ENCODE measurements at places on chromosomes 13 and 19.

- no peak for DNase-seq
These were observed 429.6 kb downstream of the RFC3 start for GRCh38 chr13:34247596-34247995.

DNA sequence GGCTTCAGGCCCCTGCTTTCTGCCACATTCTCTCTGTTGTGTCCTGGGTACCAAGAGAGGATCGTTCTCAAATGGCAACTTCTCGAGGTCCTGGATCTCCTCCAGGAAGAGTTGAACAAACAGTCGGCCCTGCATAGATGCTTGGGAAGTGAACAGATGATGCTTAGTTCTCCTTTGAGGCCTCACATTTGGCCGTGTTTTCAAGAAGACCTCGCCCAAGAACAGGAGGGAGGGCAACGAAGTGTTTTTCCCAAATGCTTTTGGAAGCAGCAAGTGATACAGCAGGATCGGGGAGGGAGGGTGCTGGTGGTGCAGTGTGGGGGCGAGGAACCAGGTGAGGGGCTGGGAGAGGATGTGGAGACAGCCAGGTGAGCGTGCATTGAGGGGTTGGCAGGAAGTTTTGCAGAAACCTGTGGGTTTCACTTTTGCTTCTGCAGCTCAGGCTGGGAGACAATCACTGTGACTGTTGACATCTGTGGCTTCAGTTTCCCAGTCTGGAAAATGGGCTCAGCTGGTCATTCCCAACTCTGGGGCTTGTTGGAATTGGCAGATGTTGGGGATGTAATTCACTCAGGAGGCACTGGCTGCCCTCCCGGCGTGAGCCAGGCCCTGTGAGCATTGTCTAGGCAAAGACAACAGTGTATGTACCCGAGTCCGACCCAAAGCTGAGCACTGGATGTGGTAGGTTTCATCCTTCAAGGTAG, 21.6 kb downstream of the MAST3 start:
- DNase-seq: no peak

- DNase-seq: no peak
These were observed 411.8 kb downstream of the ZNF536 start for GRCh38 chr19:30783936-30784335.

- DNase-seq: peak; percentile 56
These were observed 9.8 kb downstream of the CLEC4M start for GRCh38 chr19:7772752-7773291.

DNA sequence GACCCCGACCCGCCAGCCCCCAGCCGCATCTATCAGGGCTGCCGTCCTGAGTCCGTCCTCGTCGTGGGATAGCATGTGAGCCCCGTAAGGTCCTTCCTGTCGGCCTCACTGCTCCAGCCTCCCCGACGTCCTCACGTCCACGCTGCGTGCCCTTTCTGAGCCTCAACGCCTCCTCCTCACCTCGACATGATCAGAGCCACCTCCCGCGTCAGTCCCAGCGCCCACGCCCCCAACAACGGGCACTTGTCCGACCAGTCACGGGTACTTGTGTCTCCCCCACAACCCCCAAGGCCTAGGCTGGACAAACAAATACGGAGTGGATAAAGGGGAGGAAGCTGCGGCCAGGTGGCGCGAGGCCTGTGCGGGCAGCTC, 665 bp downstream of the ZNF497 start:
- no peak for DNase-seq

DNA sequence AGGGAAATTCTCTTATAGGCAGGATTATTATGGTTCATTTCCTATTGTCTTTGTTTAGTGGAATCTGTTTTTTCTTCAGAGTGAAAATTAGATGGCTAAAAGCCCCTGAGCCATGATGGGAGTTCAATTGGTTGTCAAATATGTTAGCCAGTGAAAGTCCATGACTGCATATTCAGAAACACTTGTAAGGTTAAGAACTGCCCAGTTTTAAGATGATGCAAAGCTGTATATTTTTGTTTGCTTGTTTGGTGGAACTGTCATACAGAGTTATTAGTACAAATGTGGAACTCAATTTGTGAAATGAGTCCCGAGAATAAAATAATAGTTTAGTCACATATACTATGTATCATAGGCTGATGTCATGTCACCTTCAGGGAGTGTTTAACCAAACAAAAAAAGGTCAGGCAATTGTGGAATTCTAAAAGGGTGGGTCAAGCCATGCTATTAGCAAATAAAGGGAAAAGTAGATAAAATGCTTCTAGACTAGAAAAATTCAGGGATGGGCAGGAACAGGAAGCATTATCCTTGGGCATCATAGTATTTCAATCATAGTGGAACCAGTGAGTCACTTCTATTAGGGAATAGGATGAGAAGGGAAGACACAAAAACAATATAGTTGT, 248.3 kb upstream of the SLITRK1 start:
- DNase-seq: no peak

GRCh38 chr13:34357435-34358232, 539.7 kb downstream of the RFC3 start:
- no peak for DNase-seq

- DNase-seq: no peak
These were observed 154.2 kb downstream of the DIAPH3 start for GRCh38 chr13:60009300-60010253.

DNA sequence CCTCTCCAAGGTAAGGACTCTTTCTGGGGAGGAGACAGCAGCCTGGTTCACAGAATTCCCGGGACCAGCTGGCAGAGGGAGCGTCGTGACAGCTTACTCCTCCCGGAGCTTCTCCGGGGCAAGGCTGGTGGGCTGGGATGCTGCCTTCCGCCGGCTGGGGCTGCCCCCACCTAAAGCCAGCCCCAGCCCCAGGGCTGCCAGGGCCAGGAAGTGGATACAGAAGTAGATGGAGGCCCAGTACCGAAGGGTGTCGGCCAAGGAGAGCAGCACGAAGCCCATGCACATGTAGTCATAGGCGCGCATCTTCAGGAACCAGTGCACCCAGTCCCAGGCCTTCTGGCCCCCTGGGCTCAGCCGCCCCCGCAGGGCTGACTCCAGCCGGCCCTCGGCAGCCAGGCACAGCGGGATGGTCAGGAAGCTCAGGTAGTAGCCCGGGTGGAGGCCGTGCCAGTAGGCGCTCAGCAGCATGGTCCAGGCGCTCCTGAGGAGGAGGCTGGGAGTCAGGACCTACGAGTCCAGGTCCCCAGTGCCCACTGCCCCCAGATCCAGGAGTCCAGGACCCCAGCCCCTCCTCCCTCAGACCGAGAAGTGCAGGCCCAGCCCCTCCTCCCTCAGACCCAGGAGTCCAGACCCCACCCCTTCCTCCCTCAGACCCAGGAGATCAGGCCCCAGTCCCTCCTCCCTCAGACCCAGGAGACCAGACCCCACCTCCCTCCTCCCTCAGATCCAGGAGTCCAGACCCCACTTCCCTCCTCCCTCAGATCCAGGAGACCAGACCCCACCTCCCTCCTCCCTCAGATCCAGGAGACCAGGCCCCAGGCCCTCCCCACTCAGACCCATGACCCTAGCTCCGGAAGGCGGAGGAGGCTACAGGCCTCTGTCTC, 1.2 kb upstream of the TMC4 start:
- DNase-seq: no peak

GRCh38 chr19:51807111-51807701, 12.2 kb downstream of the FPR3 start:
- DNase-seq: no peak

DNA sequence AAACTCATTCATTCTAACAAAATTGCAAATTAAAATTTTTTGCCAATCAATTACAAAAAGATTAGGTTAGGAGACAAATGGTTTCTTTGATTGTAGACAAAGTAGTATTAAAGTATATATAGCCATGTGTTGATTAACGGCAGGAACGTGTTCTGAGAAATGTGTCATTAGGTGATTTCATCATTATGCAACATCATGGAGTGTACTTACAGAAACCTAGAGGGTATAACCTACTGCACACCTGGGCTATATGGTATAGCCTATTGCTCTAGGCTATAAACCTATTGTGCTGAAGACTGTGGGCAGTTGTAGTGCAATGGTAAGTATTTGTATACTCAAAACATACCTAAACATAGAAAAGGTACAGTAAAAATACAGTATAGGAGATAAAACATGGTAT, 906.8 kb upstream of the SPRY2 start:
- DNase-seq: no peak

DNA sequence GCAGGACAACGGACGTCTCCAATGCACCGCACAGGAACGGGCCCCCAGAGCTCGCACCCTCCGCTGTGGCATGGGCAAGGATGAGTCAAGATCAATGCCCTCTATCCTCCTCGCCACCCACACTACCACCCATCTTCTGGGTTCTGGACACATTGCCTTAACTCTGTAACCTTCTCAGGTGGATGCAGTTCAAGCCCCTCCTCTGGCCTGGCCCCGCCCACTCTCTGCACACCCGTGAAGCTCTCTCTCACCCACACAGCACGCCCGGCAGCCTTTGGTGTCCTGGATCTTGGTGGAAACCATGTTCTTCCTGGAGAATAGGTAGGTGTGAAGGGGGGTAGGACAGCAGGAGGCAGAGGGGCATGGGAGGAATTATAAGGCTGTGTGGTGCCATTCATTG, 20.7 kb downstream of the MAP4K1 start:
- DNase-seq: no peak

DNA sequence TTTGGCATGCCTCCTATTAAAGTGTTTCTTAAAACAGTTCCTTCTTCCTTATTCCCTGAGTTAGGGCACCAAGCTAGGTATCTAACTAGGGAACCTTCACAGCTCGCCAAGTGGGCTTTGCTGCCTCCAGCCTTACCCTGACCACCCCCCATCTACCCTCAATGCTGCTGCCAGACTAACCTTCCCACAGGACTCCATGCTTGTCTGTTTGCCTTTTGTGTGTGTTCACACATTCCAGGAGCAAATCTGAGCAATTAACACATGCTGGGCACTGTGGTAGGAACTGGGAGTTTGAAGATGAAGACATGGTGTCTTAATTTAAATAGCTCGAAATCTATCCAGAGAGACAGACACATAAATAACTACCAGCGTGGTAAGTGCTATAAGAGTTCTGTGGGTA, 185.2 kb downstream of the MZT1 start:
- DNase-seq: no peak

DNA sequence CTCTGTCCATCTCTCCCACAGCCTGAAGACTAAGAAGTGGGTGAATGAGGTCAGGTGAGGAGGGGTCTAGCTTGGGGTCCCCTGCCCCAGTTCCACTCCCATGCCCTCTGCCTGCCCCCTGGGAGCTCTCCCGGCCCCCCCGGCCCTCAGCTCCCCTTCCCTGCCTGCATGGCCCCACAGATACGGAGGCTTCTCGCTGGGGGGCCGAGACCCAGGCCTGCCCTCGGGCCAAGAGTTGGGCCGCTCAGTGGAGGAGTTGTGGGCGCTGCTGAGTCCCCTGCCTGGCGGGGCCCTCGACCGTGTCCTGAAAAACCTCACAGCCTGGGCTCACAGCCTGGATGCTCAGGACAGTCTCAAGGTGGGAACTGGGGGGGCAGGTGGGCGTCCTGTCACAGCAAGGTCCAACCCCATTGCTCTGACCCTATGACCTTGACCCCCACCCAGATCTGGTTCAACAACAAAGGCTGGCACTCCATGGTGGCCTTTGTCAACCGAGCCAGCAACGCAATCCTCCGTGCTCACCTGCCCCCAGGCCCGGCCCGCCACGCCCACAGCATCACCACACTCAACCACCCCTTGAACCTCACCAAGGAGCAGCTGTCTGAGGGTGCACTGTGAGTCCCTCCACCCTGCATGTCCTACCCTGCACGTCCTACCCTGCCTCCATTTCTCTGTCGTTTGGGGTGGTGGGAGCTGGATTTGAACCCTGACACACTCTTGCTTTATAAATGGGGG, 10.9 kb upstream of the ARHGAP45 start:
- no peak for DNase-seq

GRCh38 chr19:45498411-45499195, at the start of gene PPM1N:
Gene PPM1N (plus strand): TSS chr19:45498443. CDS start chr19:45498473, 30 bp downstream.
- DNase-seq: peak; percentile 64

DNA sequence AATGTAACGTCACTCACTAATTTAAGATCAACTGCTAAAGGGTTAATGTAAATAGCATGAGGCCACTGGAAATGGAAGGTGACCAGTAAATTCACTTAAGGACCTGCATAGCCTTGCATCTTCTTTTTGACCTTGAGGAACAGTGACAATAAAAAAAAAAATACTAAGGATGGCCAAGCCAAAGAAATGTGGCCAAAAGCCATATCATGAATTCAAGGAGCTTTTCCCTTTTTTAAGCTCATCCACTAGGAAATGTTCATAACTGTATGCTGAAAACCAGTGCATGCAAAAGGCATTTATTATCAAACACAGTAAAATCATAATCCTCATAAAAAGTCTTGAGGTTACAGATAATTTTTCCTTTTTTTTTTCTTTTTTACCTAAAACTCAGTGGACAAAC, 77.5 kb downstream of the LHFPL6 start:
- no peak for DNase-seq

DNA sequence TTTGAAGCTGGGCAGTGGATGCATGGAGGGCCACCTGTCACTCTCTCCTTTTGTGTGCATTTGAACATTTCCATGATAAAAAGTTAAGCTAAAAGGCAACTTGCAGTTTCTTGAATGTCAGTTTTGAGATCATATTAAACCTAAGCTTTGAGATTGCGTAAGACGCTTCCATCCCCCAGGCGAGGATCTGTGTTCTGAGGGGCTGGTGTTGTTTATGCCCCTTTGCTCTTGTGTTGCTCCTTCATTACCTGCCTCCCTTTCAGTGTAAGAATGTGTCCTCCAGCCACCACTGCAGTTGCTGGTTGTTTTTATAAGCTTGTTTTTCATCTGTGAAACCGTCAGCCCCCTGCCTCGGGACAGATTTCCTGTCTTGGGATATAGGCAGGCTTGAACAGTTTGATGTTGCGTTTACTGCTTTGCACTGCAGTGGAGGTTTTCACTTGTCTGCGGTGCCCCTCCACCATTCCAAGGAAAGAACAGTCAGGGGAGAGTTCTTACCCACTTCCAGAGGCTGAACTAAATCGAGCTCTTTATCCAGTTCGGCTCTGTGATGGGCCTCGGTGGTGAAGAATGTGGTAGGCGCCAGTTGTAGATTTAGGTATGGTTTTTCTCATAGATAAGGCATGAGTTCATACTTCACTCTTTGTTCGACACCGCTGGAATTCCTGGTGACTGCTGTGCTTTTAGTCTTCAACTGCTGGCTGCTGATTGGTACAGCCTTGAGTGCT, 96.8 kb downstream of the ARHGEF7 start:
- DNase-seq: no peak
